ENCODE measurements at places on chromosomes 3 and 15.

- no peak for DNase-seq
Measured at GRCh38 chr15:29162411-29162810, 107.2 kb downstream of the NSMCE3 start.

DNA sequence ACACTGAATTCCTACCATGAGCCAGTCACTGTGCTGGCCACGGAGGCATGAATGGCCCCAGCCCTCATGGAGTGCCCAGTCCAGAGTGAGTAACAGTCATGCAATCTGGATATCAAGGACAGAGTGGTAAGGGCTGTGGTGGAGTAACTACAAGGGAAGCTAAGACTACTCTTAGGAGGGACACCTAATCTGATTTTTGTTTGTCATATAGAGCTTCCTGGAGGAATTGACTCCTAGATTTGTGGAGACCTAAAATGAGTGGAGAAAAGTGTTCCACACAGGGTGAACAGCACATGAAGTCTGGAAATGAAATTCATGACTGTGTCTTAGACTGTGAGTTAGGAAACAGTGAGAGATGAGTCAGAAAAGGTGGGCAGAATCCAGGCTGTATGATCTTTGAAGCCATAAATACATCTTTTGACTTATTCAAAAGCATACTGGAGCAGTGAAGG lies 219.9 kb downstream of the NFKBIZ start:
- DNase-seq, result no peak

GRCh38 chr3:55458181-55458790 lies 28.8 kb downstream of the WNT5A start:
- DNase-seq, result no peak

GRCh38 chr3:60636846-60637245 lies 614.4 kb downstream of the FHIT start:
- no peak for DNase-seq

- no peak for DNase-seq
Measured at GRCh38 chr15:77650265-77650664, 17.6 kb upstream of the LINGO1 start.

DNA sequence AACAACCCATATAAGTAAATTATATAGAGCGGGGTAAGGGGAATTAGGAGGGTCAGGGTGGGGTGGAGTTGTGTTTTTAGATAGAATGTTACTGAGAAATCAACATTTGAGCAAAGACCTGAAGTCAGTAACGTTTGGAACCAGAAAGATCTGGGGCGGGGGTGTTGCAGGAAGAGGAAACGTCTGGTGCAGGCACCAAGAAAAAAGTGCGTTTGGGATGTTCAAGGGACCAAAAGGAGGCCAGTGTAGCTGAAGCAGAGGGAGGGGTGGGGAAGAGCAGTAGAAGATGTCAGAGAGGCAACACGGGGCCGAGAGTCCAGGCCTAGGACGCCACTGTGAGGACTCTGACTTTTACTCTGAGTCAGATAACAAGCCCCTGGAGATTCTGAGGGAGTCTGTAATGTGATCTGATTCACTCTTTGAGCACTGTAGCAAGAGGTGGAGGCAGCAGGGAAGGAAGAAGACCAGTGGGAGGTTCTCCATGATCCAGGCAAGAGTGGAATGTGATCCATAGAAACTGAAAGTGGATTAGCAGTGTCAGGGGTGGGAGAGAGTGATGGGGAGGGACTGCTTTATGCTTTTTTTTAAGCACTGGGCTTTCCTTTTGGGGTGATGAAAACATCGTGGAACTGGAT lies 179.3 kb upstream of the CHRM5 start:
- DNase-seq, result no peak

DNA sequence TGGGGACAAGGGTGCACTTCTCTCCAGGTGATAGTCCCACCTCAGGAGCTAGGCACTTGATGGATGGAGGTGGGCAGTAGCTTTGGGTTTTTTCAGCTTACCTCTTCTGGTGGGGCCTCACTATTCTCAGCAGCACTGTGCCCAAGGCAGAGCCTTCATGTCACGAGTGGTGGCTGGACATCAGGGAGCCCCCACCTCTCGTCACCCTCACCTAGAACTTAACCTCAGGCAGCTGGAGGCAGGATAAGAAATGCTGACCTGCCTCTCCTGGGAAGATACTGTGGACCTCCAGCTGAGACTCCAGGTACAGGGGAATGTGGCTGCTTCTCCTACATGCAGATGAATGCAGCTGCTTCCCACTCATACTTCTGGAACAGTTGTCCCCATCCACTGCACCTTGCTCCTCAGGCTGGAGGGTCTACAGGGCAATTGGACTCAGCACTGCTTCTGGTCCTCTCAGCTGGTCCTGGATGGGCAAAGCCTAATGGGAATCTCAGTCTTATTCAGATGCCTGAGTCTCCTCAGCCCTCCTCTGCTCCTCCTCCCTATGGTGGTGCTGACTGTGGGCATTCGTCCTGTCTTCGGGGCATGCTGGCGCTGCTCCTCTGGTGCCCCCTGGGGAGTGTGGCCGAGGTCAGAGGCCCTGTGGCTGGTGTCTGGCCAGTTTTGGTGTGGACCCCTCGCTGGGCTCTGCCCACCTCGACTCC lies 129.9 kb downstream of the KLF13 start:
- DNase-seq, result no peak

GRCh38 chr3:66467996-66468735 lies 32.7 kb downstream of the LRIG1 start:
- DNase-seq, result no peak

- DNase-seq, result peak; percentile 51
Measured at GRCh38 chr15:29103824-29104565, 165.6 kb downstream of the NSMCE3 start.

DNA sequence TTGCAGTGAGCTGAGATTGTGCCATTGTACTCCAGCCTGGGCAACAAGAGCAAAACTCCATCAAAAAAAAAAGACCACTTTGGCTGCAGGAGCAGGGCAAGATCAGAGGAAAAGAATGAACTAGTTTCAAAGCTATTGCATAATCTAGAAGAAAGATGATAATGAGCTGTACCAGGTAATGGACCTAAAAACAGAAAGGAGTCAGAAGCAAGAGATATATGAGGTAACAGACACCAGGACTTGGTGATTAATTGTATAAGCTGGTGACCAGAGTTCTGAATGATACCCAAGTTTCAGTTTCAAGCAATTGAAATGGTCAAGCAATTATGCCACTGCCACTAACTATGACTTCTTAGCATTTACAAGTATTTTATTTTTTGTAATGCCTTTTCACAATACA lies 2.9 kb downstream of the POLQ start:
- no peak for DNase-seq

GRCh38 chr3:31402117-31402516 lies 130.6 kb upstream of the STT3B start:
- no peak for DNase-seq

DNA sequence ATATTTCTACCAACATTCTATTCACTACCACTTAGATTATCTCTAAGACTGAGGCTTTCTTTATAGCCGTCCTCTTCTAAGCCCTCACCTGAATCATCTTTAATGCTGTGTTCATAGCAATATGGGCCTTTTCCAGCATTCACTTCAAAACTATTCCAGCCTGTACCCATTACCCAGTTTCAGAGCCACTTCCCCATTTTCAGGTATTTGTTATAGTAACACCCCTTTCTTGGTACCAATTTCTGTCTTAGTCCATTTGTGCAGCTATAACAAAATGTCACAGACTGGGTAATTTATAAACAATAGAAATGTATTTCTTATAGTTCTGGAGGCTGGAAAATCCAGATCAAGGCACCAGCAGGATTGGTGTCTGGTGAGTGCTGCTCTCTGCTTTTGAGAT lies 45.7 kb downstream of the REC114 start:
- no peak for DNase-seq

GRCh38 chr15:86157606-86158293 lies 78.1 kb downstream of the AGBL1 start:
- DNase-seq, result no peak

DNA sequence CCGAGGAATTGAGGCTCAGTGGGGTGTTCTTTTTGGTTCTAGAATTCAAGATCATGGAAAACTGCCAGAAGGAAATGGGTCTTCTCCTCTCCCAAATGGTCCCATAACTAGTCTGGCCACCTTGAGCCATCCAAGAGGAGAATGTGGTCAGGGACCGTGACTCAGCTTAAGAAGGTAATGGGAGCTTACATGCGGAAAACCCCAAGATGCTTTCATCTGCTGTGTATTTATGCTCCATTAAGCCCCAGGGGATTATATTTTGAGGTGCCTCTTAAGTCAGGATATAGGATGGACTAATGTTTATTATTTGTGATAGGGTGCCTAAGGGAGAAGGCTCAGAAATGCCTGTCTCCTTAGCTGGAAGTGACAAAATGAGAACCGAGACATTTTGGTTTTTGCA lies 39.2 kb upstream of the DLG1 start:
- DNase-seq, result no peak

- DNase-seq, result no peak
Measured at GRCh38 chr15:82900511-82901060, 51.9 kb downstream of the HOMER2 start.

GRCh38 chr15:39404767-39405181 lies 176.1 kb upstream of the THBS1 start:
- DNase-seq, result no peak

- no peak for DNase-seq
Measured at GRCh38 chr3:56921573-56922453, 120.1 kb upstream of the ARHGEF3 start.

DNA sequence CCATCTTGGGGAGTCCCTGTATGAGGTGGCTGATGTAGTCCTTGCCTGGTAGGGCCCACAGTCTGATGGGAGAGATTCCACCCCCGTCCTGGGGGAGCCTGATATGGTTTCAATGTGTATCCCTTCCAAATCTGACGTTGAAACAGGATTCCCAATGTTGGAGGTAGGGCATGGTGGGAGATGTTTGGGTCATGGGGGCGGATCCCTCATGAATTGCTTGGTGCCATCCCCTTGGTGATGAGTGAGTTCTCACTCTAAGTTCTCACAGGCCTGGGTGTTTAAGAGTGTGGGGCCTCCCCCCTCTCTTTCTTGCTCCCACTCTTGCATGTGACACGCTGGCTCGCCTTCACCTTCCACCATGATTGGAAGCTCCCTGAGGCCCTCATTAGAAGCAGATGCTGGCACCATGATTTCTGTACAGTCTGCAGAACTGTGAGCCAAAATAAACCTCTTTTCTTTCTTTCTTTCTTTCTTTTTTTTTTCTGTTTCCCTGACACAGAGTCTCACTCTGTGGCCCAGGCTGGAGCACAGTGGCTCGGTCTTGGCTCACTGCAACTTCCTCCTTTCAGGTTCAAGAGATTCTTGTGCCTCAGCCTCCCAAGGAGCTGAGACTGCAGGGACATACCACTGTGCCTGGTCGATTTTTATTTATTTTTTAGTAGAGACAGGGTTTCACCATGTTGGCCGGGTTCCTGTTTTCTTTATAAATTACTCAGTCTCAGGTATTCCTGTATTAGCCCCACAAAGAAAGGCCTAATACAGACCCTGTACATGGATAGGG lies 28.6 kb downstream of the ITGA11 start:
- DNase-seq, result no peak

GRCh38 chr15:67189326-67190051 lies 65.0 kb downstream of the AAGAB start:
- no peak for DNase-seq

DNA sequence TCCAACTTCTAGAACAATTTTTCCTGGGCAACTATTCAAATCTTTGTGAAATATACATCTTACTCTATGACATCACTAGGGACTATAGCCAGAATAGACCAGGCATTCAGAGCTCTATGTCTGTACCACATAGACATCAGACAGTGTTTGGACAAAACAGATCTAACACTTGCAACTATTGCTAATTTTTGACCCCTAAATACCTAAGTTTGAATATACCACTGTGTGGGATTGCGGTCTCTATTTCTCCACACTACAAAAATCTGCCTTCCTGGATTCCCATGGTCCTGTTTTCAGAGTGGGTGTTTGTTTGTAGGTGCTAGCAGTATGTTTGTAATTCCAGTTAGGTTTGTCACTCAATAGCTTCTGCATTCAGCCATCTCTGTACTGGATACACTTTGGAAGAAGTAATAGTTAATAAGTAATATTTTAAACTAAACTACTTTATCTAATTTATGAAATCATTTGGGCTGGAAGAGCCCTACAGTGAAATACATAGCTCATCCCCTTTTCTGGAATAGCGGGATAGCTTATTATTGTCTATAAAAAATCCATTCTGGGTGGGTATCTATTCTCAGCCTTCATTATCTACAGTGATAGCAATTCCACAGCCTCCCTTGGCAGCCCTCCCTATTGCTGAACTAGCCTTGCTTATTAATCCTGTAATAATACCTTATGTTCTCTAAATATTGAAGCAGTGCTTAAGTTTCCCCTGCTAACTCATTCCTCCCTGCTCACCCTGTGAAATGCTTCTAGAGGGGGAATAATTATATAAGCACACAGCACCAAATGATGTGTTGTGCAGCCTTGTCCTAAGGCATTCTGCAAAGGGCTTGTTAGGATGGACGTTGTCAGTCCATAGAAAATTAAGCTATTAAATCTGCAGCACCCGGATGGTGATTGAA lies 49.4 kb downstream of the RBMS3 start:
- no peak for DNase-seq

- no peak for DNase-seq
Measured at GRCh38 chr3:37131860-37132144, 42.6 kb downstream of the LRRFIP2 start.

DNA sequence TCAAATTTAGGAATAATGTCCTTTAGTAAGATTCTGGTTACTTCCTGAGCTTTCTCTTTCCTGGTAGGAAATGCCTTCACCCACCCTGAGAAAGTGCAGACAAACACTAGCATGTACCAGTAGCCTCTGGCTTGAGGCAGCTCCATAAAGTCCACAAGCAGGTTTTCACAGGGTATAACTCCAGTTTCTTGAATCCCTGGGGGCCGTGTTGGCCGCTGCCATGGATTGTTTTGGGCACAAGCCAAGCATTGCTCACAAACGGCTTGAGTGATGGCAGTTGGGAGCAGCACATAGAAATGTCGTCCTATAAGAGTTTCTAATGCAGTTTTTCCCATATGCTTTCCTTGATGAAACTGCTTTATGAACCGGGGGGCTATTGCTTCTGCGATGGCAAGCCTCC lies 164.1 kb downstream of the STXBP5L start:
- no peak for DNase-seq

GRCh38 chr15:95940431-95940985 lies 390.0 kb upstream of the NR2F2 start:
- DNase-seq, result no peak

- DNase-seq, result no peak
Measured at GRCh38 chr15:39589193-39589814, 8.4 kb downstream of the THBS1 start.

- no peak for DNase-seq
Measured at GRCh38 chr3:183638101-183638852, 2.9 kb downstream of the KLHL24 start.

GRCh38 chr3:101095693-101096430 lies 102.6 kb upstream of the ABI3BP start:
- DNase-seq, result no peak

DNA sequence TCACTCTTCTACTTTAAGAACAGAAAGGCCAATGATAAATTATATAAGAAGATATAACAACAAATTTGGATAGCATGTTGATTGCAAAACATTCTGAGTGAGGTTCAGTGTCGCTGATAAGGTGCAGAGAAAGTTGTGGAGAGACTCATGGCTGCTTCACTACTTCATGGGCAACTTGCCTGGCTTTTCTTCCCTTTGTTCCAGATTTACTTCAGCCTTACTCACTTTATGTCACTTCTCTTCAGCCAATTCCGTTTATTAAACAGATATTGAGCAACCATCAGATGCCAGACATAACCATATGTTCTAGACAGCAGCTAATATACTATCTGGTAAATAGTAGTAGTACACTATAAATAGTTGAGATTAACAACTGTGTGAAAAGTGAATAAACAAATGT lies 150.0 kb upstream of the CHL1 start:
- DNase-seq, result no peak

GRCh38 chr15:45221967-45222366 lies 30.1 kb upstream of the SLC28A2 start:
- DNase-seq, result no peak

Data from activated gamma-delta T cell treated with Interleukin-2 at 50 U/mL for 16 hours (primary cell).